ENCODE measurements at places on chromosomes 1 and 21.

DNA sequence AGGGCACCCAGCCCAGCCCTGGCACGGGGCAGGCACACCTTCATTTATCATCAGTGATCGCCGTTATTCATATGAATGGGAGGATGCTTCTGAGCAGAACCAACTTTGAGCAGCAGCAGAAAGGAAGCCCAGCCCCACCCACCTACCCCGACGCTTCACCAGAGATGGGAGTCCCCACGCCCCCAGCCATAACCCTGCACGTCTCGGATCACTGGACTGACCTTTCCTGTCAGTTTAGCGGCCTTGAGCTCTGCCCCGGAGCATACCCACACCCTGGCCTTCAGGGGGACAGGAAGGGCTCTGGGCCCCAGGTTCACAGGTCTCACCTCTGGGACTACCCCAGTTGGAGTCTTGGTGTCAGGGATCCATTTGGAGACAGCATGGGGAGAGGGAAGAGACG, 18.1 kb downstream of the LRP8 start:
- DNase-seq = no peak

DNA sequence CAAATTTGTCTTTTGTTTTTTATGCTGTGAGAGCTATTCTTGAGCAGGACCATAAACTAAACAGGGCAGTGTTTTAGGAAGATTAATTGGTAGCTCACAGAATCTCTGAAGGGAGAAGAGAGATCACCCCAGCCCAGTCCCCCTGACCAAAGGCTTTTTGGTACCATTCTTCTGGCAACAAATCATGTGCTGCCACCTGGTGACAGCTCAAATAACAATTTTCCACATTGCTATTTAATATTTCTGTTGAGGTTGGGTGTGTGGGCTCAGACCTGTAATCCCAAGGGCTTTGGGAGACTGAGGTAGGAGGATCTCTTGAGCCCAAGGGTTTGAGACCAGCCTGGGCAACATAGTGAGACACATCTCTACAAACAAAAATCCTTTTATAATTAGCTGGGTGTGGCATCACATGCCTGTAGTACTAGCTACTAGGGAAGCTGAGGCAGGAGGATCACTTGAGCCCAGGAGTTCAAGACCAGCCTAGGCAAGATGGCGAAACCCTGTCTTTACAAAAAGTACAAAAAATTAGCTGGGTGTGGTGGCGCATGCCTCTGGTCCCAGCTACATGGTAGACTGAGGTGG, 2.2 kb upstream of the TESK2 start:
- DNase-seq = no peak

- peak; percentile 47 for DNase-seq
Measured at GRCh38 chr1:160078512-160079195, 2.7 kb upstream of the KCNJ9 start.

GRCh38 chr1:41349361-41350054, 11.7 kb upstream of the FOXO6 start:
- no peak for DNase-seq

DNA sequence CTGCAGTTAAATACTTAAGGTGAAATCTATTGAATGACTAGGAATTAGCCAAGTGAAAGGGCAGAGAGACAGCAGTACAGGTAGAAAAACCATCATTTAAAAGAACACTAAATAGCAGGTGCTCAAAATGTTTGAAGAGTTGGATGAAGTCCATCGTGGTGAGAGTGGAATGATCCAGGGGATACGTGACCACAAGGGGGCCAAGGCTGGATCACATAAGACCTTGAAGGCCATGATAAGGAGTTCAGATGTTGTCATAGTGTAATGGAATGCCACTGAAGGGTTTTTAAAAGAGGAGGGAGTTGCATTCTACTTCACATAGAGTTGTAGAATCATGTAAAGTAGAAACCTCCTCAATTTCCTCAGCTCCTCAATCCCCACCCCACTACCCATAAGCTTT, 34.8 kb upstream of the HOOK1 start:
- DNase-seq = no peak

DNA sequence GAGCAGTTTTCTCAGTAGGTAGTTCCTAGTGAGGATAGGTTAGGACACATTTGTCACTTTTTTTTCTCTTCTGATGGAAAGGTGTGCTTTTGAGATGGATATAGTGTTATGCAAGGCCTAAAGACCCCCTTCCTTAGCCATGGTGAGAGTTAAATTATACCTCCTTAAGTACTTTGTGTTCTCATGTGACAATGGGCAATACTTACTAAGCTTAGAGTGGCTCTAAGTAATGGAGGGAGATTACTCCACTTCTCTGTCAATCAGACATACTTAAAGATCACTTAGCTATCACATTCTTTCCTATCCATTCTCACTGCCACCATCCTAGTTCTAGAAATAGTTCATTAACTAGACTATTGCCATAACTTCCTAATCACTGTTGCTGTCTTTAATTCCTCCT, 265.6 kb downstream of the PBX1 start:
- no peak for DNase-seq

- DNase-seq = no peak
Measured at GRCh38 chr1:32448773-32449456, 16.0 kb upstream of the ZBTB8B start.

- no peak for DNase-seq
Measured at GRCh38 chr1:10682108-10682445, 114.4 kb downstream of the CASZ1 start.

- no peak for DNase-seq
Measured at GRCh38 chr1:43545695-43546387, 15.2 kb downstream of the PTPRF start.

DNA sequence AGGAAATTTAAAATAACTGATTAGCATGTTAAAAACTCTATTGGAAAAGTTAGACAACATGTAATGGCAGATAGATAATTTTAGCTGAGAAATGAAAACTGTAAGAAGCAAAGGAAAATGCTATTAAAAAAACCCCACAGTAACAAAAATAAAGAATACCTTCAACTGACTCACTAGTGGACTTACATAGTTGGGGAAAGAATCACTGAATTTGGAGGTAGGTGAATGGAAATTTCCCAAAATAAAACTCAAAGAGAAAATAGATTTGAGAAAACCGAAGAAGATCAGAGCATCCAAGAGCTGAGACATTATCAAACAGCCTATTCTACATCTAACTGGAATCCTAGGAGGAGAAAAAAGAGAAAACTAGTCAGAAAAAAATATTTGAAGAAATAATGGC, 34.7 kb downstream of the PDE4B start:
- DNase-seq = no peak

GRCh38 chr1:168421399-168422004, 122.3 kb downstream of the XCL2 start:
- DNase-seq = no peak

GRCh38 chr1:237712586-237713157, 178.1 kb downstream of the ZP4 start:
- no peak for DNase-seq

DNA sequence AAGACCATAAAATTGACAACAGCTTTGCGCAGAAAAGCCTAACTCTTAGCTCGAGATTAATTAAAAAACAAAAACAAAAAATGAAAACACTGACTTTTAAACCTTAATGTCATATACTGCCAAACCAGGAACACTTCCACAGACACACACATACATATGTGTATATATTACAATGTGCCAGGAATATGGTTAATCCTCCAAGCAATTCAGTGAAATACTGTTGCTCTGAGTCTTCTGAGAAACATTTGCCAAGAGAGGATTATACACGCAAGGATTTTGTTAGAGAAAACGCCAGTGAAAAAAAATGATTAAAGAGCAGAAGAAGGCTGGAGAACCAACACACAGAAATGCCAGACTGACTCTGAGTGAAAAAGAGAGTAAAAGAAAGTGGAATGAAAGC, 116.7 kb upstream of the CHRM3 start:
- DNase-seq = no peak

DNA sequence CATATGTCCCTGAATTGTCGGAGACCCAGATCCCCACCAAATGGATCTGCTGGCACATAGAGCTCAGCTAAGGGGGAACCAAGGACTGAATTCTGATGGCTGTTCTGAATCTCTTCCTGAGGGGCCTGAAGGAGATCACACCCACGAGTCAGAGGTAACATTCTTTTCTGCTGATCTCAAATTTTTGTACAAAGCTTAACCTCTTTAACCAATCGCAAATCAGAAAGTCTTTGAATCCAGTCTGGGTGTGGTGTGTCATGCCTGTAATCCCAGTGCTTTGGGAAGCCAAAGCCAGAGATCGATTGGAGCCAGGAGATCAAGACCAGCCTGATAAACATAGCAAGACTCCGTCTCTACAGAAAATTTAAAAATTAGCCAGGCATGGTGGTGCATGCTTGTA, 62.8 kb upstream of the PRRC2C start:
- DNase-seq = no peak

GRCh38 chr1:159914252-159915018, 10.9 kb downstream of the TAGLN2 start:
- no peak for DNase-seq

- no peak for DNase-seq
Measured at GRCh38 chr1:28086651-28087050, 1.8 kb downstream of the EYA3 start.

- no peak for DNase-seq
Measured at GRCh38 chr1:94595658-94596057, 54.1 kb upstream of the F3 start.

DNA sequence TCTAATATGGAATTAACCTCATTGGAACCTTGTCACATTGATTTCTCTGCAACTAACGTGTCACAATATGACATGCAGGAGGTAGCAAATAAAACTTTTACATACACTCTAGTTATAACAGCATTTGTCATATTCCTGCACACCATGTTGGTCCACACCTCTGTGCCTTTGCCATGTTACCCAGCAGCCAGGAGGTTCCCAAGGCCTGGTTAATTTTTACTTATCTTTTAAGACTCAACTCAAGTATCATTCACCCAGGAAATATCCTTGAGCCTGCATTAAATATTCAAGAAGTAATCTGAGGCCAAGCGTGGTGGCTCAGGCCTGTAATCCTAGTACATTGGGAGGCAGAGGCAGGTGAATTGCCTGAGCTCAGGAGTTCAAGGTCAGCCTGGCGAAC, 447.2 kb upstream of the NR5A2 start:
- DNase-seq = no peak

DNA sequence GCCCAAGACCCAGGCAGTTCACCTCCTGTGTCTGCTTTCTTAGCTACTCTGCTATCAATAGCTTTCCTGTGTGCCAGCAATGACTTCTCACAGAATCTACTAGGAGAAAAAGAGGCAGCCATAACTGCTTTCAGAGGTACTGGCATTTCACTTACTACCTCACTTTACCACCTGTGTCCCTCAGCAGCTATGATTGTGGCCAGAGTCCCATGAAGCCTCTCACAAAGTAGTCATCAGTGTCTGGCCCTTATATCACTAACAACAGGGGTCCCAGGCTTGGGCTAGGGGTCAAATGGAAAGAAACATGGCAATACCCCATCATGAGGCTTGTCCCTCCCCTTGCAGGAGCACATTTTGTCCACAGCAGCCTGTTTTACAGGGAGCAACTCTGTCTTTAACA, 62.7 kb upstream of the EPS8L3 start:
- DNase-seq = no peak

- no peak for DNase-seq
Measured at GRCh38 chr21:33026443-33026858, 716 bp downstream of the OLIG2 start.

- DNase-seq = no peak
Measured at GRCh38 chr1:167713330-167714081, 8.3 kb upstream of the MPZL1 start.

DNA sequence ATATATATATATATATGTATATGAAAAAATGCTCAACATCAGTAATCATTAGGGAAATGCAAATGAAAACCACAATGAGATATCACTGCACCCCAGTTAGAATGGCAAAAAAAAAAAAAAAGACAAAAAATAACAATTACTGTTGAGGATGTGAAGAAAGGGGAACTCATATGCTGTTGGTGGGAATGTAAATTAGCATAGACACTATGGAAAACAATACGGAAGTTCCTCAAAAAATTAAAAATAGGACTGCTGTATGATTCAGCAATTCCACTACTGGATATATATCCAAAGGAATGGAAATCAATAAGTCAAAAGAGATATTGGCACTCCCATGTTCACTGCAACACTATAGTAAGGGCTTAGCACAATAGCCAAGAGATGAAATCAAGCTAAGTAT, 41.5 kb upstream of the CTBS start:
- DNase-seq = no peak

- DNase-seq = no peak
Measured at GRCh38 chr21:21052672-21053071, 54.5 kb downstream of the NCAM2 start.

- DNase-seq = peak; percentile 65
Measured at GRCh38 chr1:91731815-91732214, 154.1 kb downstream of the TGFBR3 start.

DNA sequence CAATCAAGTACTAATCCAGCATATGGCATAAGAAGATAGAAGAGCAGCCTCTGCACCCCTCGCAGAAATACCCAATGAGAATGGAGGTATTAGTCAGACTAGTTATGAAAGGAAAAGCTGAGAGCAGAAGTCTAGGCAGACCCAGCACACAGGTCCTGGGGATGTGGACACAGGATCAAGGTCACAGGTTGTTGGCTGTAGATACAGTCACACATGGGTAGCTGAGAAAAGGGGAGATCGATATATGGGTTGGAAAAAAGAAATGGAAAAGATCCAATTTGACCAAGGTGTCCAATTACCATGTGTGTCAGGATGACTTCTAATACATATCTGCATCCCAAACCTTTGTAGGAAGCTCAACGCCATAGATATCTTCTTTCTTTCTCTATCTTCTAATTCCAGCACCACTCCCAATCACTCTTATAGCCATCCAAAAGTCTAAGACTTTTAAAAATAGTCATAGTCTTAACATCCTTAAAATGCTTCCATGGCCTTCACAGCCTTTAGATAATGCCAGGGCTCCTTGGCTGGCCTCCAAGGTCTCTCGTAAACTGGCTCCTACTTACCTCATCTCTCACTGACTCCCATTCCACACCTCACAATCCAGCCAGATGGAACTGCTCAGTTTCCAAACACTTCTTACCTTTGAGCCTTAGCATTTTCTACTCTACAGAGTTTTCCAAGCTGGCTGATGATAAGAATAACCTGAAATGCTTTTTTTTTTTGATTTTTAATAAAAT, 8.3 kb upstream of the ZC3H11B start:
- no peak for DNase-seq

DNA sequence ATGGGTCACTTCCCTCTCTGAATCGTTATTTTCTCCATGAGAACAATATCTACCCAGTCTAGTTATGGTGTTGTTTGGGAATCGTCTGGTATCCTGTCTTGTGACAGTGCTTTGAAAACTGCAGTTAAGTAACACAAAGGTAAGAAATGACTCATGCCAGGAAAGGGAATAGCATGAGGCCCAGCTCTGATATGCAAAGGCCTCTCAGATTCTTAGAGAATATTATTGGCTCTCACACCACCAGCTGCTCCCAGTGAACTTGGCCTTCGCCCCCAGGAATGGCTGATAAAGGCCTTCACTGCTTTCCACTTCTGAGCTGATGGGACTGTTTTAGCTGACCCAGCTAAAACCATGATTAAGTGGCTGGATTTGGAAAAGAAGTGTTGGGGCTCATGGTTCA, 27.1 kb downstream of the NEK2 start:
- no peak for DNase-seq

- DNase-seq = no peak
Measured at GRCh38 chr1:218850367-218850766, 323.3 kb upstream of the LYPLAL1 start.
